Effector memory CD4-positive, alpha-beta T cell (primary cell): ENCODE measurements at places on chromosomes 16 and 17.

DNA sequence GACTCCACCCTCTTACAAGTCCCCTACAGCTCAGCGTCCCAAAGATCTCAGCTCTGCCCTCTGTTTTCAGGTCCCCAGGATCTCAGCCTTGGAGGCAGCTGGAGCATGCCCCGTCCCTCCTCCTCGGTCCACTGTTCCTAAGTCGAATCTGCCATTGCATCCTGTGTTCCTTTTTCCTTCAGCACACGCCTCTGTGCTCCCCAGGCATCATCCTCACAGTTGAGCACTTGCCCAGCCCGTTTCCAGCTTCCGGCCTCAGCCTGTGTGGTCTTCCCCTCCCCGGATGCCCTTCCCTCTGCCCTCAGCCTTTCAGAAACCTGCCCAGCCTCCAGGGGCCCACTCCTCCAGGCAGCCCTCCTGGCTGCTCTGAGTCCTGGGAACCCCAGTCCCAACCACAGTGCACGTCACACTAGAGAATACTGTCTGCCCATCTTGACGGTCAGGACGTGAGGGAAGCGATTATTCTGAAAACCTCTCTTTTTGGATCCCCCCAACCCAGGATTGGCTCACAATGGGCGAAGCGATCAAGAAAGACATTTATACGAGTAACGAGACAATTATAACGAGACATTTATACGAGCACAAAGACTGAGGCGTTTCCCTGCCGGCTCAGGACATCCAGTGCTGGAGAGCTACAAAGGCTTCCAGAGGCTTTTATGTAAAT lies 41.4 kb downstream of the RPH3AL start:
- H3K4me3 ChIP-seq = no peak overlapping the region
- H3K27ac ChIP-seq = no peak overlapping the region
- H3K4me1 ChIP-seq = no peaks in the 10 kb centered on the region
- H3K36me3 ChIP-seq = no peaks in the 10 kb centered on the region
- no peaks in the 10 kb centered on the region for H3K27me3 ChIP-seq
- no peak for DNase-seq

DNA sequence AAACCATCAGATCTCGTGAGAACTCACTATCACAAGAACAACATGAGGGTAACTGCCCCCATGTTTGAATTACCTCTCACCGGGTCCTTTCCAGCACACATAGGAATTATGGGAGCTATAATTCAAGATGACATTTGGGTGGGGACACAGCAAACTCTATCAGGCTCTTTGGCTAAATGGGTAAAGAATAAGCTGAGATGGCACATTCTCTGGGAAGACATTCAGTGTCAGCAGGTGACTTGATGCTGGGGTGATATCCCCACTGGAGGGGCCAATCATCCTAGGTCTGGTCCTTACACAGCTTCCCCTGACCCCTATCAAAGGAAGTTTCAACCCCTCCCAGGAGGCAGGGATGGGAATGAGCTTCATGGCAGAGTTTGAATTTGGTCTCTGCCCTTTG lies 664.0 kb upstream of the EEF2KMT start:
- no peak overlapping the region for H3K4me3 ChIP-seq
- H3K27me3 ChIP-seq = no peaks in the 10 kb centered on the region
- DNase-seq = no peak
- no peaks in the 10 kb centered on the region for H3K36me3 ChIP-seq
- no peaks in the 10 kb centered on the region for H3K4me1 ChIP-seq

- H3K36me3 ChIP-seq = no peaks in the 10 kb centered on the region
- H3K27ac ChIP-seq = no peak overlapping the region
- H3K4me1 ChIP-seq = no peaks in the 10 kb centered on the region
Observed at GRCh38 chr16:54268340-54268739, 18.2 kb downstream of the IRX3 start.

GRCh38 chr16:49351096-49351487 lies 22.5 kb upstream of the C16orf78 start:
- H3K27me3 ChIP-seq = no peaks in the 10 kb centered on the region
- no peaks in the 10 kb centered on the region for H3K4me1 ChIP-seq
- no peak for DNase-seq
- H3K4me3 ChIP-seq = no peak overlapping the region

DNA sequence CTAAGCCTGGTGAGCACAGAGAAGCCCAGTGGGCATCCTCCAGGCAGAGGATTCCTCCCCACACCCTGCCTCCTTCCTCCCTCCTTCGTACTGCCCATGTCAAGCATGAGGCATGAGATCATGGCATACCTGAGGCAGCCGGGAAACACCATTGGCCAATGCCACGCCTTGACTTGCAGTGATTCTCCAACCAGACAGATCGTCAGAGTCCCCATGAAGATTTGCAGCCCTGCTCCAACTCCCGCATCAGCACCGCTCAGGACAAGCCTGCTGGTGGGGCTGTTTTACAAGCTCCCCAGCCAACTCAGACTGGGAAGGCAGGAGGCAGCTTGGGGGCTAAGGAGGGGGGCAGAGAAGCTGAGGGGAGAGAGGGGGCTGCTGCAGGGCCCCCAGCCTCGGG lies 2.9 kb upstream of the KRT16 start:
- H3K36me3 ChIP-seq = no peaks in the 10 kb centered on the region
- DNase-seq = no peak
- H3K4me1 ChIP-seq = no peaks in the 10 kb centered on the region

GRCh38 chr16:56295739-56296527 lies 104.6 kb downstream of the GNAO1 start:
- H3K27ac ChIP-seq = no peak overlapping the region
- no peak for DNase-seq
- no peaks in the 10 kb centered on the region for H3K27me3 ChIP-seq

DNA sequence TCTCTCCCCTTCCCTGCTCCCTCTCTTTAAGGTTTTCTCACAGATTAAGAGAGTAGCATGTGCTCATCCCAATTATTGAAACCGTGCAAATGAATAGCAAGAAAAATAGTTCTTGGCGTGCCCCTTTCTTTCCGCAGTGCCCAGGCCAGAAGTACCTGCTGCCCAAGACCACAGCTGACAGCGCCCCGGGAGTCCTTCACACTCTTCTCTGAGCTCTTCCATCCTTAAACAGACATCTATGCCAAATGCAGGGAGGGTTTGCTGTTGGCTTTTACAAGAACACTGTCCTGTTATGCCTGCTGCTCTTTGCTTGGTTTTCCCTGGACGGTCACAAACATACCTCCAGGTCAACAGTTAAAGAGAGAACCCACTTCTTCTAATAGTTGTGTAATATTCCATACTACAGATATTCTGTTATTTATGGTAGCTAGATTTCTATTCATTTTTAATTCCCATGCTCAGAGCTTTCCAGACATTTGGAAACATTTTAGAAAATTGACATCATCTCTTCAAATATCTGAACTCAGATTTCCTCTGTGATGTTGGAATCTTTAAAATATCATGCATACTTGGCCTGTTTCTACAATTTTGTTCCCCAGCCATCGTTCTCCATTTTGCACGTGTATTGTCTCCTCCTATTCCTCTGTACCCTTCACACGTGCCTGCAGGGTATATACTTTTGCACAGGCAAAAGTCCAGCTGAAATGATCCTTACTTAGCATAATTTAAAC lies 416.7 kb downstream of the WWOX start:
- H3K4me3 ChIP-seq = no peak overlapping the region
- no peaks in the 10 kb centered on the region for H3K27me3 ChIP-seq
- no peak overlapping the region for H3K27ac ChIP-seq
- H3K36me3 ChIP-seq = no peaks in the 10 kb centered on the region
- DNase-seq = no peak

DNA sequence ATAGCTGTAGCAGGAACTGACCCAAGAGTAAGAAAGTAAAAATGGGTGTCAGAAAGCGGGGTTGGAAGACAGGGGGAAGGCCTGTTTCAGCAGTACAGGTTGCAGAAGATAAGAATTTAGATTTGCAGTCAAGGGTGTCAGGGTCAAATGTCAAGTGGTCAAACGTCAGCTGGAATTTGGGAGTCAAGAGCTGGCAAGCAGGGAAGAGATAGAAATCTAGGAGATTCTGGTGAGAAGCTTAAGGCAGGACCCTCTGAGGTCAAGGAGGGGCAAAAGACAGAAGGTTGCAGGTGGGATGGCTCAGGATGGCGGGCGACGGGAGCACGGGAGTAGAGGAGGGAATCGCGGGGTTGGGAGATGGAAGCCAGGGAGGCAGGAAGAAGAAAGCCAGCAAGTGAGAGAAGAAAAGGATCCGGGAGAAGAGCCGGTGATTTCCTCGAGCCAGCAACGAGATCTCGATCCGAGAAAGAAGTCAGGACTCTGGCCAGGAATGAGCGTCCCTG lies 335 bp downstream of the SLC25A35 start:
- no peaks in the 10 kb centered on the region for H3K27me3 ChIP-seq
- H3K4me1 ChIP-seq = peaks cover 6% of the 10 kb centered on the region
- H3K4me3 ChIP-seq = peak overlapping the region; percentile 81
- H3K27ac ChIP-seq = peak overlapping the region; percentile 89

- no peaks in the 10 kb centered on the region for H3K27me3 ChIP-seq
- no peaks in the 10 kb centered on the region for H3K36me3 ChIP-seq
- no peak for DNase-seq
- no peak overlapping the region for H3K27ac ChIP-seq
- no peaks in the 10 kb centered on the region for H3K4me1 ChIP-seq
Observed at GRCh38 chr17:64203630-64204029, 59.4 kb downstream of the TEX2 start.

GRCh38 chr16:9713156-9713555 lies 469.1 kb downstream of the GRIN2A start:
- H3K36me3 ChIP-seq = no peaks in the 10 kb centered on the region
- DNase-seq = no peak
- no peak overlapping the region for H3K27ac ChIP-seq

- no peak overlapping the region for H3K4me3 ChIP-seq
- no peaks in the 10 kb centered on the region for H3K4me1 ChIP-seq
- H3K36me3 ChIP-seq = no peaks in the 10 kb centered on the region
- H3K27me3 ChIP-seq = no peaks in the 10 kb centered on the region
- no peak for DNase-seq
- H3K27ac ChIP-seq = no peak overlapping the region
Observed at GRCh38 chr16:87471278-87472141, 21.3 kb downstream of the ZCCHC14 start.

DNA sequence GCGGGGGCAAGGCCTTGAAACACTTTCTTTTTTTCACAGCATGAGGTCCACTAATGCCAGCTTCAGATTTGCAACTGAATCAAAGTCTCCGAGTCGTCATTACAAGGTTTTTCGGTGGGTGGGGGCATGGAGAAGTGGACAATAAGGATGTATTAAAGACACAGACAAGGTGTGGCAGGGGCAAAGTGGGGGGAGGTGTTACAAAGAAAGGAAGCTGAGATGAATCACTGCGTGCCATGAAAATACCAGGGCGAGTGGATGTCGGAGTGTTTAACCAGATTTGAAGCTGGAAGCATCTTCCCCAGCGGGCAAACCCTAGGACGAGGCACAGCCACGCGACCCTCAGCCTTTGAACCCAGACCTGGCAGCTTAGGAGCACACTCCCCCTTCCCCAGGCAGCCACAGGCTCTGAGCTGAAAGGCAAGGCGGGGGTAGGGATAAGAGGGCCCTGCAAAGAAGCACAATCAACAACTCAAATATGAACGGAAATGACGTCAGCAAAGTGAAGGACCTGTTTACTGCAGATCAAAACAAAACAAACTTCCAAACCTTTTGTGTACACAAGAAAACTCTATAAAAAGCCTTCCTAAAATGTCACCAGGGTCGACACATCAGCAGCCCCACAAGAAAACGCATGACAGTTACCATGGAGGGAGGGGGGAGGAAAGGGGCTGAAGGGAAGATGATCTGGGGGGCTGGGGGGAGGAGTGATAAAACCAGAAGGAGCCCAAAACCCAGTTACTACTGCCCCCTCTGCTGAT lies 5.6 kb upstream of the ZFHX3 start:
- H3K27ac ChIP-seq = no peak overlapping the region
- H3K27me3 ChIP-seq = peaks cover 9% of the 10 kb centered on the region
- H3K4me1 ChIP-seq = no peaks in the 10 kb centered on the region
- H3K4me3 ChIP-seq = no peak overlapping the region
- no peaks in the 10 kb centered on the region for H3K36me3 ChIP-seq
